ENCODE measurements at places on chromosomes 1 and 21.

DNA sequence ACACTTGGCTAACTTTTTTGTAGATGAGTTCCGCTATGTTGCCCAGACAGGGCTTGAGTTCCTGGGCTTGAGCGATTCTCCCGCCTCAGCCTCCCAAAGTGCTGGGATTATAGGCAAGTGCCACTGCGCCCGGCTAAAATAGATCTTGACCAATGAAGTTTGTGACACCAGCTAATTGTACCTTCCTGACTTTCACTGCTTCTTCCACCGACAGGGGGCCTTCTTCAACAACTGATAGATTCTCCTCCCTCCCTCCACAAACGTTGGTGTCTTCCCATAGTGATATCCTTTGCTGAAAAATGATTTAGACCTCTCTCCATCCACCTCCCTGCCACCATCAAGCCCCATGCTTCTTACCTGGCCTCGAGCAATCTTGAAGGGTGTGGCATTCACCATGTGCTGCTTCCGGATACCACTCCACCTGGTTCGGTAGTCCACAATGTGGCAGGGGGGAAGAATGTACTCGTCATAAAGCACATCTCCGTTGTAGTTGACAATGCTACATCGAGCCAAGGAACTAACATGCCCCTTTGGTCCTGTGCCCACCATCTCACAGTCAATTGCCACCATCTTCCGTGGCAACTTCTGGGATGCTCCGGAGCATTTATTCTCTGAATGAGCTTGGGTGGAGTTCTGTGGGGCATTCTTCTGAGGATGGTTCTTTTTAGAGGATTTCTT is 1.6 kb upstream of the METTL25B start:
- no peak for DNase-seq

- no peak for DNase-seq
Measured at GRCh38 chr1:31703431-31704270, at the start of gene COL16A1. Gene COL16A1, minus strand, starts transcription at chr1:31704017. Its CDS starts 1,824 bp downstream, at chr1:31702193.

DNA sequence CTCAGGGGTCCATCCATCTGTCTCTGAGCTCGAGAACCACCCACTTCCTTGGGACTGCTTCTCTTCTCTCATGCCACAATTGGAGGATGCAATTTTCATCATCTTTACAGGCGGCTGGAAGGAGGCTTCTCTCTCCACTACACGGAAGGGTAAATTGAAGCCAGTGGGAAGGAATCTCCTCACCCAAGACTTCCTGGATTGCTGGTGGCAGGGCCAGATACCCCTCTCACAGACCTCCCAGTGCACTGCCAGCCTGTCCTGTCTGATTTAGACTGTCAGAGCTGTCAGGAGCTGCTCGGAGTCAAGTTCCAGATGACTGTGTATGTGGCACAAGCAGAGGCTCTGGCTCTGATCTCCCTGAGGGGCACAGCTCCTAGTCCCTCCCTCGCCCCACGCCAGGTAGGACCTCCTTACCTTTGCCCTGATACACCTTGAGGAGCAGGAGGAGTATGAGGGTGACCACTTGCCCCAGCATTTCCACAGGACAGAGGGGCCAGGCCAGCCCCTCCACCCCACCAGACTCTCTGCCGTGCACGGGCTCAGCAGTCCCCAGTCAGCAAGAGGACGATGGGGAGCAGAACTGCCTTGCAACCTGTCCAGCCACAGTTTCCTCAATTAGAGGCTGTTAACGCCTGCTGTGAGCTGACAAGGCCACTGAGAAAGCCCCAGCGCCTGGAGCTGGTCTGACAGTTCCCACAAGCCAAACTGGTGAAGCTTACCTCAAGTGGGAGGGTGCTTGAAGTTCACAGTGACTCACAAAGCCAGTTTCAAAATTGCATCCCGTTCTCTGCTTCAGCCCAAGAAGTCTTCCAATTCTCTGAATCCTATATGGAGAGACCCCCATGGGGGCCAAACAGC is at the start of gene CD244:
CD244 (minus strand) TSS at position 685 of the 858 bp plus-strand sequence; CDS start at position 475, 210 bp downstream.
- DNase-seq, result no peak

- DNase-seq, result no peak
Measured at GRCh38 chr21:26655460-26655859, 82.4 kb upstream of the CYYR1 start.

DNA sequence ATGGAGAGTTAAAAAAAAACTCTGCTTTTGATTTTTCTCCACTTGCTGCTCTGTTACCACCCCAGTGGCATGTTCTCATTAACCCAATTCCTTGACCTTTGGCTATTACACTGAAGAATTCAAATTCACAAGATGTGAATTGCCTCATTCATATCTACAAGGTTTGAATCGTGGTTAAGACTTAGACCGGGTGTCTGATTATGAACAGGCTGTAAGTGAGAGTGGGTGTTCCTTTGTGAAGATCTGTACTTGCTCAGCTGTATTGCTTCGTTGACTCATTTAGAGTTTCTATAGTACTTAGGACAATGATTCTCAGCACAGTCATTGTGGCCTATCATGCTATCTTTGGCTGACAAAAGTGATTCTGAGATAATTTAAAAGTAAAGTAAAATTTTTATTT is 36.4 kb downstream of the DNM3 start:
- DNase-seq, result no peak

DNA sequence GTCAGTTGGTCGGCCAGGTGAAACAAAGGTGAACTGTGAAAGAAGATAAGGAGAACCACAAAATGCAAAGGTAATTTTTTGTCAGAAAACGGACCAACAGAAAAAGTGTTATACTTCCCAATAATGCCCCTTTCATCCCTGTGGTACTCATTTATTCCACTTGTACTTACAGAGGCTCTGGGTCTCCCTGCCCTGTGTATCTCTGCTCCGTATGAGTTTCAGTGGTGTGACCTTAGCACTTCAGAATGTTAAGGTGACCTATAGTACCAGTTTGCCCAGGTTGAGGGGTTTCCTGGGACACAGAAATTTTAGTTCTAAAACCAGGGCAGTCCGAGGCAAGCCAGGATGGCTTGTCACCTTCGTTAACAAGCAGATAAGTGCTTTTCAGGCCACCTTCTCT is 254.8 kb downstream of the OLFM3 start:
- DNase-seq, result no peak

GRCh38 chr1:178143730-178144690 is 50.1 kb downstream of the RASAL2 start:
- DNase-seq, result no peak

DNA sequence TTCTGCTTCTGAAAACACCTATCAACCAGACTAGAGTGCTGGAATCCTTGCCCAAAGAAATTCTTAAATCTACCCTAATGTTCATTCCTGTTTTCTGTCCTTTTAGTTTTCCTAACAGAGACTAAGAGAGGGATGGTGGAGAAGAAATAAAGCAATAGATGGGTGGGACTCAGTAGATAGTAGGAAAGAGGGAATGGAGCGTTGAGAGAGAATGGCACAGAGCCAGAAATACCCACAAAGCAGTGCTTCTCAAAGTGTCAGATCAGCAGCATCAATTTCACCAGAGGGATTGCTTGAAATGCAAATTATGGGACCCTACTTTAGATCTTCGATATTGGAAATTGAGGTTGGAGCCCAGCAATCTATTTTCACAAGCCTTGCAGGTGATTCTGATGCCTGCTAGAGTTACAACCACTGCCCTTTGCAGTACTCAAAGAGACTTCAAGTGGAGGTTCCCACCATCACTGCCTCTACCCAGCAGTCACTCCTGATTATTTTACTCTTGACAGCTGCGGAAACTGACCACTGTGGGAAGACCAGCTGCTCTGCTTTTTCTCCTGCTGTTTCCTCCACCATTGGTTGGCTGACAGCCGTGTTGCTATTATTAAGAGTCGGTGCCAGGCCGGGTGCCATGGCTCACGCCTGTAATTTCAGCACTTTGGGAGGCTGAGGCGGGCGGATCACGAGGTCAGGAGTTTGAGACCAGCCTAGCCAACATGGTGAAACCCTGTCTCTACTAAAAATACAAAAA is 11.4 kb upstream of the PRPF3 start:
- DNase-seq, result no peak

GRCh38 chr1:171107262-171107940 is 16.7 kb downstream of the FMO3 start:
- no peak for DNase-seq

GRCh38 chr1:201181323-201181722 is 9.3 kb upstream of the IGFN1 start:
- DNase-seq, result no peak

DNA sequence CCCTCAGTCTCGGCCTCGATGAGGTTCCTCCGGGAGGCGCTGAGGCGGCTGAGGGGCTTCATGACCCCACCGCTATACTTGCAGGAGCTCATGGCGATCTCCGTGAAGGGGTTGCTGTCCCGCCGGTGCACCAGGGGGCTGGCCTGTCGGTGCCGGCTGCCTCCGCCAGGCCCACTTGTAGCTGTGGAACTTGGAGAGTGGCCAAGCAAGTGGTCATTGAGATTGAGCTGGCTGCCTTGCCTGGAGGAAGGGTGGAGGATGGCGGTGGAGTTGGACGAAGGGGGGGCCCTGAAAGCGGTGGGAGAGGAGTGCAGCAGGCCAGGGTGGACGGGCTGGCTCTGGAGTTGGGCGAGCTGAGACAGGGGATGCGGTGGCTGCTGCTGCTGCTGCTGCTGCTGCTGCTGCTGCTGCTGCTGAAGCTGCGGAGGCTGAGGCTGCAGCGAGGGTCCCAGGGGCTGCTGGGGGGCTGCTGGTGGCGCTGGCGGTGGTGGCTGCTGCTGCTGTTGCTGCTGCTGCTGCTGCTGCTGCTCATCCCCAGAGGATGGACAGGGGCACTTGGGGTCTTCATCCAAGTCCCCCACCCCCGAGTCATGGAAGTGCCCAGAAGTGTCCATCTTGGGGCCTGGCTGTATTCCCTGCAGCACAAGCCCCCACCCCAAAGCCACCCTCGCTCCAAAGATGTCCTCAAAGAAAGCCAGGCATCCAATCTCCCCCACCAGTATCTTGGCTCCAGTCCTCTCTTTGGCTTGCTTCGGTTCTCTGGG is 548 bp downstream of the KCNN3 start:
- DNase-seq, result no peak

GRCh38 chr1:234502785-234503184 is 23.8 kb upstream of the TARBP1 start:
- DNase-seq, result no peak

GRCh38 chr1:33320619-33321165 is at the start of gene A3GALT2:
Gene A3GALT2, minus strand, starts transcription at chr1:33321098. Its CDS starts 0 bp downstream, at chr1:33321098.
- no peak for DNase-seq

GRCh38 chr1:18776777-18777176 is 82.7 kb downstream of the TAS1R2 start:
- no peak for DNase-seq

DNA sequence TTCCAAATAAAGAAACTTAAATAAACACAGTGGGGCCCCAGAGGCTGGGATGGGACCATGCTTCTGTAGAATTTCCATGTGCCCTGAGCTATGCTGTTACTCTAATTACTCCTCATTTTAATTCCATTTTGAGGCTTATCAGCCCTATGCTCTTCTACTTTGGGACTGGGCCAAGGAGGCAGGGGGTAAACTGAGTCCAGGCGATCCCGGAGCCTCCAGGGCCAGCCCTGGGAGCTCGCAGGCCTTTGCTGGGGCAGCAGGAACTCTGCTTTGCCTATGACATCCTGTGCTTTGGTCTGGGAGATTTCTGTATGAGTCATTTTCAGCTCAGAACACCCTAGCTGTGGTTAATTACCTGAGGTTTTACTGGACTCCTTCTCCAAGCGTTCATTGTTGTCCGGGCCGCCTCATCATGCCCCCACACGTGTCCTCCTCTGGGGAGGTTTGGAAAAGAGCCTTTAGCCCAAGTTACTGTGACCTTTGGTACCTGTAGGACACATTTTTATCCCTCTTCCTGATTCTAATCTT is 95.7 kb downstream of the RHOU start:
- DNase-seq, result no peak

DNA sequence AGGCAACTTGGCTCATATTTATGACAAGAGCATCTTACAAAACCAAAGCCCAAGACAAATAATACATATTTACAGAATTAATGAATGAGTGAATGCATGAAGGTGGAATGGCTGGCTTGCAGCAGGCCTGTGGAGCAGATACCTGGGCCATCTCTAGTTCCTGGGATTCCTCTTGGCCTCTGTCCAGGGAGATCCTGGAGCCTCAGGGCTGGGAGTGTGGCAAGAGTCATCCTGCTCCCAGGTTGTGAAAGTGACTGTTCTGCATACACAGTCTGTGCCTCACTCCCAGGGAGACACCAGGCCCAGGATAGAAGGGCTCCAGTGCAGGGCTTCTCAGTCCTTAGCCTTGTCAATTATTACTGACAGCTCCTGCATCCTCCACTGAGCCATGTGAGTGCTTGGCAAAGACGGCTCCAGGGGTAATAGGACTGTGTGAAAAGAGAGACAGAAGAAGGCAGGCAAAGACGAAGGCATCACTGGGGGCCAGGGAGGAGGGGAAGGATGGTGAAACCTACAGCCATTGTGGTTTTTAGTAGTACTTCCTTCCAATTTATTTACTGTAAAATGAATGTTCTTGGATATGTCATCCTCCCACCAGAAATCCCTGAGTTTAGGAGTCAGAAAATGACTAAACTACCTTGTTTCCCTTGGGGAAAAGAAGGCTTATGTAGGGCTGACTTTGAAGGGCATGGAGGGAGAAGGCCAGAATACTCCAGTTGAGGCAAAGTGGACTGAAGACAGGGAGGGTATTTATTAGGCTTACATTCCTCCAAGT is 14.3 kb upstream of the KPRP start:
- no peak for DNase-seq

- no peak for DNase-seq
Measured at GRCh38 chr1:203239081-203239480, 9.6 kb upstream of the CHIT1 start.

DNA sequence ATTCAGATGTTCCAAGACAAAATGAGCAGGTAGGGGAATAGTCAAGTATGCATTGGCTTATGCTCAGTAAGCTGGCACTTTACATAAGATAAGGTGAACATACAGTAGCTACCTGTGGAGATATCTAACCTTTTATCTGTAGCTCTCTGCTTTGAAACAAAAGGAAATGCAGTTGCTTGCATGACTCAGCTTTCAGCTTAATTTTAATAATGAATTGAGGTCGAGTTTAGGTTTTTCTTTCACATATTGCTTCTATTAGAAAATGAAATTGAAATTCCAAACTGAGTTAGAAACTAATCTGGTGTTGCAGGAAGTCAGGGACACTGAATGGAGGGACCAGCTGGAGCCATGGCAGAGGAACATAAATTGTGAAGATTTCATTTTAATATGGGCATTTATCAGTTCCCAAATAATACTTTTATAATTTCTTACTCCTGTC is 8.3 kb downstream of the FRRS1 start:
- no peak for DNase-seq

DNA sequence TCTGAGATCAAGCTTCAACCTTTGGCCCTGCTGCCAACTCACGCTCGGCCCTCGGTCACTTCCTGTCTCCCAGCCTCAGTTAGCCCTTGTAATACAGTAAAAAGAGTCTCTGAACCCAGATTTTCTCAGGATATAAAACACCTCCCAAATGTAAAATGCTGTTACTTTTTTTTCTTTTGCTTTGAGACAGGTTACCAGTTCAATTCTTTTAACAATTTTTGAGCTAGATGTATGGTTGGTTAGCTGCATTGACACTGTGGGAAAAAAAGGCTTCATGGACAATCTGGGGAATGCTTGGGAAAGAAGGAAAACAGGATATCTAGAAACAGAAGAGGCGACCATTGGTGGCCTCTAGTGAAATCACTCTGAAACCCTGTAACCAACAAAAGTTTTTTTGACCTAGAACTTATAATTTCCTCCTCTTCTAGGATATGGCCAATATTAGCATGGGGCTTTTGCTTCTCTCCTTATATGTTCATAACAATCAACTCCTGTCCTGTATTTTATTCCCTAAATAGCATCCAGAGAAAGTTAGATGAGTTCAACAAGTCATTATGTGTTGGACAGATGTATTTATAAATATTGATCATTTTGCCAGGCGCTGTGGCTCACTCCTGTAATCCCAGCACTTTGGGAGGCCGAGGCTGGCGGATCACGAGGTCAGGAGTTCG is 1.3 kb downstream of the CMPK1 start:
- DNase-seq, result no peak
